ENCODE measurements at places on chromosomes 6 and 20. TPM values are rescaled to one million over a fixed set of nuclear protein-coding genes. Genes with fewer than 3 reads are reported as not detected.

- no peak for DNase-seq
These were observed 69.9 kb upstream of the SCGN start for GRCh38 chr6:25582101-25582500.

DNA sequence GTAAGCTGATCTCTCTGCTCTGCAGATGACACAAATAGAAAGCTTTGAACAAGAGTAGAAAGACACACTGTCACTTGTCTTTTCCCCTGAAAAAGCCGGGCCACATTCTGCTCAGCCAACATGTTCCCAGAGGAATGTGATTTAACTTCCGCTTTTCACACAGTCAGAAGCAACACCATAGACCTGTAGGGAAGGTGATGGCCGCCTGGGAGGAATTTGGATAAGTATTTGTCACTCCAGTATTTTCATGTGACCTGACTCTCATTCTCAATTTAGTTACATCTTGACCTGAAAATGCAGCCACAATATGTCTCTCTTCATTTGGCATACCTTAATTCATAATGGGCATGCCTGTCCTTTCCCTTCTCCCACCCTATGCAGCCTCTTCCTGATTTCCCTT, 2.0 kb upstream of the GRM1 start:
- DNase-seq, result no peak

DNA sequence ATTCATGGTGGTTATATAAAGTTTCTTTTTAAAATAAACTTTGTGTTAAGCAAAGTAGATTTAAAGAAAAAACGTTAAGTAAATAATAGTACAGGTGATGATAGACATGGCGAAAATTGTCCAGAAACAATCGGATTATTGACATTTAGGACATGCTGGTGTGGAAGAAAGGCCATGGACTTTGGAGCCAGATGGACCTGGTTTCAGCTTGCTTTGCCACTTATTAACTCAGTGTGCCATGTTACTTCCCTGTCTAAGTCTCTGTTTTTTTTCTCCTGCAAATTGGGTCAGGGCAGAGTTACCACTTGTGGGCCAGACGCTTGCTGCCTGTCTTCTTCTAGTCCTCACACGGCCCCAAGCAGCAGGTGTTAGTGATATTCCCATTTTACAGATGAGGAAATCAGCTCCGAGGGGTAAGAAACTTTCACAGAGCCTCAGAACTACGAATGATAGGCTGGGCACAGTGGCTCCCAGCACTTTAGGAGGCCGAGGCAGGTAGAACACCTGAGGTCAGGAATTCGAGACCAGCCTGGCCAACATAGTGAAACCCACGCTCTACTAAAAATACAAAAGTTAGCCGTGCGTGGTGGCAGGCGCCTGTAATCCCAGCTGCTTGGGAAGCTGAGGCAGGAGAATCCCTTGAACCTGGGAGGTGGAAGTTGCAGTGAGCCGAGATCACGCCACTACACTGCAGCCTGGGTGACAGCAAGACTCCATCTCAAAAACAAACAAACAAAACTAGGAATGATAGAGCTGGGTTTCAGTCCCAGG, 12.4 kb downstream of the KIF3B start:
- DNase-seq, result no peak

- DNase-seq, result no peak
These were observed 6.1 kb downstream of the SMIM28 start for GRCh38 chr6:138383776-138384175.

GRCh38 chr20:10172998-10173655, 45.5 kb upstream of the SNAP25 start:
- no peak for DNase-seq

- DNase-seq, result no peak
These were observed 639.2 kb downstream of the MAFB start for GRCh38 chr20:40049854-40050253.

DNA sequence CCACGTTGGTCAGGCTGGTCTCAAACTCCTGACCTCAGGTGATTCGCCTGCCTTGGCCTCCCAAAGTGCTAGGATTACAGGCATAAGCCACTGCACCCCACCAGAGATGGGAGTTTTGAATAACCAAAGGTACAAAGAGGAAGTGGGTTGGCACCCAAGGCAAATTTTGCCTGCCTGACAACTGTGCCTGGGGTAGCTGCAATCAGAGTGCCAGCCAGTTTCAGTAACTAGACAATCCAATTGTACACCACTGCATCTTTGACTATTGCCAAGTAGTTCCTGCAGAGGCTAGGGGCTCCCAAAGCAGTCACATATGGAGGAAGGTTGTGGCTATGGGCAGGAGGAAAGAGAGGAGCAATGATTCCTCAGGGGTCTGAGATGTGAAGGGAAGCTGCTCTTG, 16.6 kb downstream of the ZC3H12D start:
- no peak for DNase-seq

DNA sequence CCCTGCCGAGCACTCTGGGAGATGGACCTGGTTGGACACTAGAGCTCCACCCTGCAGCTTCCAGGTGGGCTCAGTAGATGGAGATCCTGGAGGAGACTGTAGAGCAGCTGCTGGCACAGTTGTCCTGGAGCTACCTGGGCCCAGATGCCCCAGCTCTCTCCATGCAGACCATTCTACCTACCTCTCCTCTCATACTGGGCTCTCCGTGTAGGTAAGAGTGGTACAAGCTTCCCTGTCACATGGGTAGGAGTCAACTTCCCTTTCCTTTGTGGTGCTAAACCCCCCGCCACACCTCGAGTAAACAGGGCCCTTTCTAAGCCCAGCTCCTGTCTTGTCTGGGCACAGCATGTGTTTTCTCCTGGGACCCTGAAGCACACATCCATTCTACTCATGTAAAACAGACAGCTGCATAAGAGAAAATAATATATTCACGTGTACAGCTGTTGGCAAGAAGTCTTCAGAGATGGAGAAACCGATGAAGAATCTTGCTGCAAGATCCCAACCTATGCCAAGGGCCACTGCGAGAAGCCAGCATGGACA, 108.1 kb upstream of the DUSP22 start:
- DNase-seq, result no peak

- DNase-seq, result no peak
These were observed 17.7 kb upstream of the BCLAF1 start for GRCh38 chr6:136307351-136307750.

- no peak for DNase-seq
These were observed 85.7 kb upstream of the FOXC1 start for GRCh38 chr6:1524040-1524480.

- no peak for DNase-seq
These were observed 68.5 kb downstream of the PDSS2 start for GRCh38 chr6:107390685-107391435.

DNA sequence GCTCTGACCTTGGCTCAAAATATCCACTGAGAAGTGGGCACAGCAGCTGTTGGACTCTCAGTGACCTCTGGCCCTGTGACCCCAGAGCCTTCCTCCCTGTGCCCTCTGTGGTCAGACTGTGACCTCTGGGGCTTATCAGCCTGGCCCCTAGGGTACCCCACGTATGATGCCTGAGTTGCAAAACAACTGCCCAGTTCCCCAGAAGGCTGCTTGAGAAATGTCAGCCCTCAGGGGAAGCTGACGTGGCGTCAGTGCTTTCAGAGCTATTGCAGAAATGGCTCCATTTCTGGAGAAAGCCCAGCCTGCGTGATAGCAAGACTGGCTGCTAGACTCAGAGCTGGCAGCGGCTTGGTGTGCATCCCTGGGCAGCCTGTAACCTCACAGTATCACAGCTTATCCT, 31.5 kb upstream of the TGM2 start:
- DNase-seq, result peak; percentile 27

DNA sequence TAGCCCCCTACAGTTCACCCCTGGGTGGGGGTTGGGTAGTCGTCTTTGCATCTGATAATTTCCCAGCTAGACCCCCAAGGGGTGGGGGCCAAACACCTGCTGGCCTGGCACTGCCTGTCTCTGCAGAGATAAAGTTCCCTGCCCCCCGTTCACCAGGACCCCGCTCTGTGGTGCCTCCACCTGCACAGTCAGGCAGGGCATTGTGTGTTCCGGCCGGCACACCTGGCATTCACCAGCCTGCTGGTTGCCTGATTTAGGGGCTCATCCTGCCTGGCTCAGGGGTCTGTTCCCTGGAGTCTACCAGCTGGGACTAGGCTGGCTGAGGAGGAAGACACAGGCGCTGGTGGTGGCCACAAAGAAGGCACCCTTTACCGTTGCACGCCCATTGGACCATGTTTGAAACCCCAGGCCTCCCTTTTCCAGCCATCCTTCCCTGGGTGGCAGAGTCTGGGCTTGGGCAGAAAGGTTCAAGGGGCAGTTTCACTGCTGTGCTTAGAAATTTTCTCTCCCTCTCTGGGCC, 30.8 kb upstream of the SCRT2 start:
- DNase-seq, result no peak

DNA sequence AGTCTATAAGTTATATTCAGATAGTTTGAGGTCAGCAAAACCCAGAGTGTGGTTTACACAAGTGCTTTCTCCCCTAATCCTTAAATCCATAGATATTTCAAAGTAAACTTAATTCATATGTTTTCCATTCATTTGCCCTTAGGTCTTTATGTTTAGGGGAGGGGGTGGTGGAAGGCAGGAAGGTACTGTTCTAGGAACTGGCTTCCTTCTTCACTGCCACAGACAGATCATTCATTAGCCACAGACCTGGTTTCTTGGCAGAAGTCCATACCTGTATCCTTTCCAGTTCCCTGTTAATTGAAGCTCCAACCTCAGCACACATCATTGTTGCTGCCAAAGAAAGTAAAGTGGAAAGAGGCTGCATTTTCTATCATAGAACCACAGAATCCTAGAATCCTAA, 123.0 kb downstream of the AIG1 start:
- DNase-seq, result no peak

GRCh38 chr6:139003751-139004150, 15.7 kb upstream of the REPS1 start:
- DNase-seq, result no peak

DNA sequence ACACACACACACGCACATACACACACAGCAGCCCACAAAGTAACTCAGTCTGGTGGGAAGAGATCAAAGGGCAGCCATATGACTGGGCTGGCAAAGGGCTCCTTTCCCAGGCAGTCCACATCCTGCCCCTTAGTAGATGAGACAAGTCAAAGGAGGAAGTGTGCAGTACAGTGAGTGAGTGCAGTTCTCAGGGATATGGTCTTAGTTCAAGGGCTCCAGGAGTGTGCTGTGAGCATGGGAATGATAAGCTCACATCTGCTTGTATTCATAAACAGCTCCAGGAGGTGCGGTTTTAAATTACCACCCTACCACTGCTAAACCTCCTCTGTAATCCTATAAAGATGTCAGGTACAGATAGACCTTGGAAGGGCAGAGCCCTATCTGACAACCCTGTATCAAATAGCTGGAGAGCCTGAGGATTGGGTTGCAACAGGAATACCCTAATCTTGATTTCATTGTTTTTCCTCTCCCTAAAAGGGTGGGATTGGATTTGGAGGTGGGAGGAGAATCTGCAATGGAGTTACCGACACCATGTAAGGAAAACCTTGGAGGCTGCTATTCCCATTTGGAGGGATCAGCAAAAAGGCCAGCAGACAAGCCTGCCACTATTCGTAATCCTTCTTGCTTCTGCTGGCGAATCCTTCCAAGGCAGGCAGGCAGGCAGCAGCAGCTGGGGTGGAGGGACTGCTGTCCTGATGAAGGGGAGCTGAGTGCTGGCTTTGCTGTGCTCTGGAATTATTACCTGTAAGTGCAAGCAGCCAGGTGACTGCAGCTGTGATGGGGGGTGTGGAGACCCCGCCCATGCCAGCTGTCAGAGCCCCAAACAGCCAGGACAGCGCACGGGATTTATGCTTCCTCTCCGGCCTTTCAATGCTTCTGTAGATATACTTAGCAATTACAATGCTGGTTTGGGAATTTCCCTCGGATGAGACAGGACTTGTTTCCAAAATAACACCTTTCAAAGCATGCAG, 342.7 kb downstream of the PRL start:
- DNase-seq, result no peak

GRCh38 chr6:105397987-105398386, 4.9 kb downstream of the PREP start:
- DNase-seq, result no peak

DNA sequence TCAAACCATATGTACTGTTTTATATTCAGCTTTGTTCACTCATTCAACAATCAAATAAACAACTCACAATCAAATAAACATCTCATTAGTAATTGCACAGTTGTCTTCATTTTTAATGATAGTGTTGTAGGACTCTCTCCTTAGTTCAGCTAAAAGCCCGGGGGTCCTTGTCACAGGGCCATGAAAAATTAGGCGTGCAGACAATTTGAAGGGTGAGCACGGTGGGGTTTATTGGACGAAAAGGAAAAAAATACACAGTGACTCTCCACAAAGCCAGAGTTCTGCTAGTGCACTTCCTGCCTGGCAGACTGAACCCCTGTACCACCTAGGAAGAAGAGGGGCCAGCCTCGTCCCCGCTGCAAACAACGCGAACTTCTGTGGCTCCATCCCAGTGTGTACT, 257.6 kb upstream of the FLRT3 start:
- no peak for DNase-seq

GRCh38 chr6:52403627-52404026, 16.5 kb upstream of the EFHC1 start:
- no peak for DNase-seq

NANP gene
- 6.7 TPM for total RNA-seq

TSPO2 gene
- not detected for total RNA-seq

KIF6 gene
- 0.19 TPM for total RNA-seq

PI16 gene
- total RNA-seq, result 1.3 TPM

CPNE5 gene
- 0.47 TPM for total RNA-seq

MAS1 gene
- total RNA-seq, result not detected

All from omental fat pad (tissue), 4 donors.